ENCODE measurements at places on chromosomes 2 and 18.

- DNase-seq = no peak
Measured at GRCh38 chr2:95079199-95079683, 42.4 kb downstream of the MRPS5 start.

- DNase-seq = no peak
Measured at GRCh38 chr2:174664084-174664759, 66.6 kb upstream of the WIPF1 start.

GRCh38 chr2:182980115-182980514 is 58.1 kb downstream of the NCKAP1 start:
- no peak for DNase-seq

- no peak for DNase-seq
Measured at GRCh38 chr2:73885406-73885805, 7.4 kb upstream of the ACTG2 start.

DNA sequence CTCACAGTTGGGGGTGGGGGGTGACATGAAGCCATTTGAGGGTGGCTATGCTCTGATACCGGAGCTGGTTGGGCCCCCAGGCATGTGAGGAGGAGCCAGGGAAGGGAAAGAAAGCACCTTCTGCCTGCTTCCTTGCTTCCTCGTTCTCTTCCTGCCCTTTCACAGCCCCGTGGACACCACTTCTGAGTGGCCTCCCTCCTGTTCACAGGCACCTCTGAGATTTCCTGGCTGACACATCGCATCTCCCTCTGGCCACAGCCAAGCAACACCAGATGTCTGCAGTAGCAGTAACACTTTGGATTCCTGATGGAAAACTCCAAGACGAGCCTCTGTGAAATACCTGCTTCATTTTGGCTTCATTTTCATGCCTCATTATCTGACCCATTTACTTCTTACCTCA is 64.7 kb upstream of the ST3GAL5 start:
- no peak for DNase-seq

DNA sequence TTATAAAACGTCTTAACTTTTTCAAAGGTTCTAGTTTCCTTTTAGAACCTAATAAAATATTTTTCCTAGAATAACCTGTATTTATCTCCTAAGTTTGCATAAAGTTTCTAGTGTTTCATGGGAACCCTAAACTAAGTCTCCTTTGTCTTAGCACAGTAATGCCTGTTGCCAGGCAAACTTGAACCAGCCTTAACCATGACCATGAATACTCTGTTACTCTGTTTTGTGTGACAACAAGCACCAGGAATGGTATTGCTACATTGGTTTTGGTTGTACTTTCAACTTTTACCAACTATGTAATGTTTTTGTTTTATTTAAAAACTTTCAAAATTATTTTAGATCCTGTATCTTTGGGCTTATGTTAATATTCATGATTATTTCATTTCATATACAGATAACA is 137.6 kb downstream of the CERS6 start:
- DNase-seq = no peak

GRCh38 chr2:241437179-241437578 is 71.2 kb downstream of the STK25 start:
- no peak for DNase-seq

DNA sequence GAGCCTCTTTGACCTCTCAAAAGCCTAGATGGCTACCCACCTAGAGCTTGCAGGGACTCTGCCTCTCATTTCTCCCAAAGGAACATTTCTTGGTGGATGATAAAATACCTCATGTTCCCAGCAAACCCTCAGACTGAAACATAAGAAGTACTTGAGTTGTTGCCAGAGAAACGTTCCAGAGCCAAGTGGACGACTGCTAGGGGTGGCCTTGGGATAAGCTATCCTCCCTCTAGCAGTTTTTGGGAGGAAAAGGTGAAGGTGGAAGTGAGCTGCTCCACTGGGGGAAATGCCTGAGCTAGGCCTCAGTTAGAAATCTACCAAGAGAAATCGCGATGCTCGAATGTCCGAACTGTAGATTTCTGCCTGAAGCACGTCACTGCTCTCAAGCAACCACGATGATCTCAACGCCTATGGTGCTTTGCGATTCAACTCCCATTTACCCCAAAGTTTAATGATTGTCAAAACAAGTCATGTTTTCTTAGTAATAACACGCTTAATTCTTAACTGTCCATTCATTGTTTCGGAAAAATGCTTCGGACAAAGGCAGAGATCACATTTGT is 91.5 kb downstream of the CCBE1 start:
- DNase-seq = no peak

DNA sequence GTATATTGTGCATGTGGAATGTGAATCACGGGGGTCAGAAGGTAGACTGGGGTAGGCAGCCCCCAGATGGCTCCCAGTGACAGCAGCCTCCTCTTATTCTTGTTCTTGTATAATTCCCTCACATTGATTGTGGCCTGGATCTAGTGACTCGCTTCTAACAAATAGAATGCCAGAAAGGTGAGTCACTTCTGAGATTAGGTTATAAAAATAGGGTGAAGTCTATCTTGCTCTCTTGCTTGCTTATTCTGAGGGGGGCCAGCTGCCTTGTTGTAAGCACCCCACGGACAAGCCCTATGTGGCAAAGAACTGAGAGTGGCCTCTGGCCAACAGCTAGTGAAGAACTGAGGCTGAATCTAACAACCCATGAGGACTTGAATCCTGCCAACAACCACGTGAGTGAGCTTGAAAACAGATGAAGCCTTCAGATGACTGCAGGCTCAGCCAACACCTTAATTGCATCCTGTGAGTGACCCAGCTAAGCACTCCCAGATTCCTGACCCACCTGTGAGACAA is 15.6 kb upstream of the RMND5A start:
- DNase-seq = no peak

- DNase-seq = no peak
Measured at GRCh38 chr2:239405071-239405470, 4.3 kb upstream of the HDAC4 start.

GRCh38 chr2:196225213-196225612 is 53.8 kb upstream of the STK17B start:
- DNase-seq = no peak

DNA sequence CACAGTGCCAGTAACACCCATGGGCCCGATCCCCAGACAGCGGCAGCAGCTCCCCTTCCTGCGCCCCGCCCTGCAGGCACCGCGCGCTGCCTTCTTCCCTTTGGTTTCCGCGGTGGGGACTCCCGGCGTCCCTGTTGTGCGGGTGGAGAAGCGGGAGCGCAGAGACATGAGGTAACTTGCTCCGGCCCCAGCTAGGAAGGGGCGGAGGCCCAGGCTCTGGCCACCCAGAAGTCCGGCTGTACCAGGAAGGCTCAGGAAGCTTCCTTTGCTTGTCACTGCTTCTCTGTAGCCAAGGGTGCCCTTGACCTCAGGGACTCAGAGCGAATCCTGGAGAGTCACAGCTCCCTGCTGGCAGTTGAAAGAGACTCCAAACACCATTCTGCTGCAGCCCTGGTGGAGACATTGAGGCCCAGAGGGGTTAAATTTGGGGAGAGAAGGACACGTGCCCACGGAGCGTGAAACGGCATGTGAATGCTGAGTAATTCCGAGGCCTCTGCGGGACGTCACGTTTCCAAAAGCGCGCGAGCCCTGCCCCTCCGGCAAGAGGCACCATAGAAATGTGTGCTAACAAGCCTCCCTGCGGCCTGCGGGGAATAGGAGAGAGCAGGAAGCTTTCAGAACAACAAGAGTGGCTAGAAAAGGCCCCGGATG is 6.7 kb upstream of the ADCY3 start:
- DNase-seq = no peak

DNA sequence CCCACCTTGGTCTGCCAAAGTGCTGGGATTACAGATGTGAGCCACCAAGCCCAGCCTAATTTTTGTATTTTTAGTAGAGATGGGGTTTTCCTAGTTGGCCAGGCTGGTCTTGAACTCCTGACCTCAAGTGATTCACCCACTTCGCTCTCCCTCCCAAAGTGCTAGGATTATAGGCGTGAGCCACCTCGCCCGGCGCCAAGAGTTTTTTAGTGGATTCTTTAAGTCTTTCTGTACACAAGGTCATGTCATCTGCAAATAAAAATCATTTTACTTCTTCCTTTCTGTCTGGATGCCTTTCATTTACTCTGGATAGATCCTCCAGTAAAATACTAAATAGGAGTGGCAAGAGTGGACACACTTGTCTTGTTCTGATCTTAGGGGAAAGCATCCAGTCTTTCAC is 61.7 kb downstream of the KCMF1 start:
- DNase-seq = no peak

- DNase-seq = no peak
Measured at GRCh38 chr2:105580870-105581554, 163.7 kb upstream of the NCK2 start.

GRCh38 chr18:12017081-12017480 is 35.8 kb downstream of the IMPA2 start:
- DNase-seq = no peak

DNA sequence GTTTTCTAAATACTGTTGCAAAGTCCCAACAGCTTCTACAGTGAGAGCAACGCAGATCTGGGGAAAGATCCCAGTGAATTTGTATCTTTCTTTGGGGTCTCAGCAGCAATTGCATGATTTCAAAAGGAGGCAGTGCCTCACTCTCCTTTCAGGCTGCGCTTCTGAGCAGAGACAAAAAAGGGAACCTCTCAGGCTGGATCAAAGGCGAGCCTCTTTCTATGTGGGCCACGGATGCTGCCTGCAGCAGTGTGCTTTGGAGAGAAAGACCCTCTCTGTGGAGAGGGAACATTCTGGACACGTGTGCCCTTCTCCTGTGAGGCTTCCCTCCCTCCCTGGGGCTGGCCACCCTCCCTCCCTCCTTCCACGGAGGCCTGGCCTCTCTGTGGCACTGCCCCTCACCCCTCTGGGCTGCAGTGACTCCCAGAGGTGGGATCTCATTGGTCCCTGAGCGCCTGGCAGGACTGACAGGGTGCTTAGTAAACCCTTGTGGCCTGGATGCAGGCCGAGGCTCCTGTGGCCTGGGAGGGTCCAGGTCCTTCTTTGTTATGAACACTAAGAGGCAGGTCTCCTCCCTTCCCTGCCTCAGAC is 21.6 kb upstream of the PDIA6 start:
- DNase-seq = no peak

DNA sequence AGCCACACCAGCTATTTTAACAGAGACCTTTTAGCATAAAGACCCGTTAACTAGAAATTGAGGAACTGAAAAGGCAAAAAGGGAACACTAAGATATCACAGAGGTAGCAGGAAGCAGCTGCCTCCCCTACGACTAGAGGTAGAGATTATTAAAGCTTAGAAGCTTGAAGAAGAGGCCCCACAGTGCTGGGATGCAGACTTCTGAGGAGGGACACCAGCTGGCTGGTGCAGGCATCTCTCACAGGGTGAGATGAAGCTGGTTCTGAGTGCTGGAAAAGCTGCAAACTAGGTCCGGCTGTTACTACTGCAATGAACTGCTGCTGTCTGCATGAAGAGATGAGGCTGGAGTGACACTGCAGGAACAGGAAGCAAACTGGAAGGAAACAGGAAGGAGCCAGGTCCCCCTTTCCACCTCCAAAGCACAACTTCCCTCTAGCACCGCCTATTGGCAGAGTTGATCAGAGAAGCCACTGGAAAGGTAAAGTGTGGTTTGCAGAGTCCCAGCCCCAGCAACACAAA is 61.2 kb upstream of the MRPS9 start:
- DNase-seq = no peak

DNA sequence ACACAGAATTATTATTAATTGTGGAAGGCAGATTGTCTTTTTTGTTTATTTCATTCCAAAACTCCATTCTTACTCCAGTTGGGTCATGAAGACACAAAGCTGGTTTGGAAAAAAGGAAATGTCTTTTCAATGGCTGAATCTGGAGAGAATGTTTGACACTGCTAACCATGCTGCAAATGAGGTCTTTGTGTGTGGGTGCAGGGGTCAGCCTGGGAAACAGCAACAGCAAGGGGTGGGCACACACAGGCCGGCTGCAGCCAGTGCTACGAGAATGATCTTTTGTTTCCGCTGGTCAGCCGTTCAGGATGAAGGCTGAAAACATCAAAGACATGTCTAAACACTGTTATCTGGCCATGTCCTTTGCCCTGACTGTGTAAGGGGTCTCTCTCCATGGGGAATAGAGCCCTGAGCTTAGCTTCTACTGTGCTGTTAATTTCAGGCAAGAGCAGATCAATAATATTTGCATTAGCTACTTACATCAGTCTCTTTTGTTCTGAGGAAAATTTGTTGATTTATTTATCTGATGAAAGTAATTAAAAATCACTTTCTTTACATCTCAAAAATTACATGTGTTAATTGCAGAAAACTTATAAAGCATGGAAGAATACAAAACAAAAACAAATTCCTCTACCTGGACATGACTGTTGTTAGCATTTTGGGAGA is 33.3 kb upstream of the E2F6 start:
- no peak for DNase-seq

- DNase-seq = no peak
Measured at GRCh38 chr2:239960929-239961661, 64.0 kb downstream of the NDUFA10 start.

GRCh38 chr2:180647621-180648020 is 332.8 kb upstream of the UBE2E3 start:
- DNase-seq = no peak

GRCh38 chr2:209505410-209505809 is 81.6 kb downstream of the MAP2 start:
- no peak for DNase-seq

DNA sequence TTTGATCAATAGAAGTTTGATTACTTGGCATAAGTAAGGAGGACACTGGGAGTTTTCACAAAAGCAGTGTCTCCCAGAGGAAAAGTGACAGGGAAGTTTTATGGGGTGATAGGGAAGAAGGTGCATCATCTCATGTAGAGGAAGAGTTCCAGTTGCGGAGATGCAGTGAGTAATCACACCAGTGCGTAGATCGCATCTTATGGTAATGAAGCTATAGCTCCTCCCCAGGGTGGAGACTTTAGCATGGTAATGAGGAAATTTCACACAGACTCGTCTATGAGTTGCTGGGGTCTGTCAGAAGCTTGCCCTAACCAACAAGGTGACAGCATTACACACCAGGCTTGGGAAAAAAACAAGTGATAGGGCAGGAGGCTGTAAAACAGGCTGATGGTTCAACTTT is 49.0 kb downstream of the KYNU start:
- DNase-seq = no peak

DNA sequence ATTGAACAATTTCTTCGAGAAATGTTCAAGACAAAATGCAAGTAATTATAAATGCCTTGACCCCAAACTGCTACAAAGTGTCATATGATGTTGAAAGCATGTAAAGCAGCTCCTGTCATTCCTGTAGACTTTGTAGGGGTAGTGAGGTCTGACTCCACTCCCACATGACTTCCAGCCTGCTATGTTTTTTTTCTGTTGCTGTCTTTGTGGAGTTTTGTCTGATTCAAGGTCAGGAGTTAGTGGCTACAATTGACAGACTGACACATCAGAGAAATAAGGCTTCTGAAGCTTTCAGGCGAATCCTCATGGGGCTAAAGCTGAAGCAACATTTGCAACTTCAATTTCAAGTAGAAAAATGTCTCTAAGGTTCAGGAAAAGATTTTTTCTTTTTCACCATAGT is 63.9 kb upstream of the CCDC195 start:
- no peak for DNase-seq
